ENCODE measurements at places on chromosomes 12 and 14.

DNA sequence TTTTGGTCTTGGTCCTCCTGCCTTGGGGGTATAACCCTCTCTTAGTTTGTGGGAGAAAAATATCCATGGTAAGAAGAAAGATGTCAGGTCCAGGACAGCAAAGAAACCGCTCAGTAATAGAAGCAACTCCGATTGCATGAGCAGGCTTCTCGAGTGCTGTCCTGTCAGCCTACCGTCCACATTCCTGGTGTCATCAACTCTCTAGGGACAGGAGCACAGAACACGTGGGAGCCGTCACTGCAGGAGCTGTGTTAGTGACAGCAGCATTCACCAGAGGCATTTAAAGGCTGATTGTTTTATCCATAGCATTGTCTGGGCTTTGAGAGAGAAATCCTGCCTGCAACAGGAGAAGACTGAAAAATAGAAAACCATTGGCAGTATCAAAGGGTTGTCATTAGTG, 244.2 kb downstream of the CACNA1C start:
- DNase-seq = no peak

- DNase-seq = no peak
Measured at GRCh38 chr12:93099792-93100191, 170.7 kb upstream of the EEA1 start.

DNA sequence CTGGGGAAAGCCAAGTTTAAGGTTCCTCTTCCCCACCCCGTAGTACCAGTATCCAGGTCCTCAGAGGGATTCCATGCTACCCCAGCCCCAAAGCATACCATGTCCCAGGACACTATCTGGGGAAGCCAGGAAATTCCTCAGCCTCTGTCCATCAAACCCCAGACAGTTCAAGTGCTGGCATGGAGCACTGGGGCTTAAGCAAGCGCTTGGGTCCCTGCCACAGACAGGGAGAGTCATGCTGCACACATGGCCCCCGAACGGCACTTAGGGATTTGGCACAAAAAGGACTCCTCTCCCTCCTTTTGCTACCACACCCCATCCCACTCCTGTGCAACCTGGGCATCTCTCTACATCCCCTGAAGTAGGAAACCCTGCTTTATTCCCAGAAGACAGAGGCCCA, 21.8 kb downstream of the ADCY6 start:
- DNase-seq = peak; percentile 65

- peak; percentile 55 for DNase-seq
Measured at GRCh38 chr12:109461049-109461845, 15.9 kb downstream of the KCTD10 start.

DNA sequence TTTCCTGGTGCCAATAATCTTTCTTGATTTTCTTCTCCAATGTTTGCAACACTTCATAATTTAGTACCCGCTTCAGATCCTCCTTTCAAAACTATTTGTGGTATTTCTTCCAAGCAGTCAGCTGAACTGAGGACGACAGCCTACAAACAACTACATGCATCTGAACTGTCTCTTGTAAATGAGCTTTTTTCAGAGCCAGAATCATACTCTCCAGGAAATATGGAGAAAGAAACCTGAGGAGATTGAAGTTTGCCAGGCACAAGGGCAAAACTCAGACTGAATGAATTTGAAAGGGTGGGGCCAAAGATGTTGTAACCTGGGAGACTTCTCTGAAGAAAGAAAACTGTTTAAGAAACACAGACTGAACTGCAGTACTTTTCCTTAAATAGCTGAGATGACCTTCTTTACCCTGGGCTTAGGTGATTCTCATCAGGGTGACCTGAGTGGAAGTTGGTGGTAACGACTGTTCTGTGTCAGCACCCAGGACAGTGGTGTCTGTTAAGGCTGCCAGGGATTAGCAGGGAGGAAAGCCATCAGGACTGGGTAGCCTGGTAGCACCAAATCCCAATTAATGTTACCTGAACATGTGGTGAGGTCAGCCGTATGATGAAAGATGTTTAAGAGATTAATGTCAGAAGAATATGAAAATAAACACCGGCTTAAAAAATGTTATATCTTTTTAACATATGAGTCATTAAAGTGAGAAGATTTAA, 95.0 kb downstream of the TGFB3 start:
- peak; percentile 58 for DNase-seq

- no peak for DNase-seq
Measured at GRCh38 chr14:45698462-45699134, 445.6 kb upstream of the MIS18BP1 start.

- peak; percentile 34 for DNase-seq
Measured at GRCh38 chr12:22228022-22228875, 106.3 kb downstream of the ST8SIA1 start.

- no peak for DNase-seq
Measured at GRCh38 chr14:94970941-94971730, 186.2 kb downstream of the DICER1 start.

DNA sequence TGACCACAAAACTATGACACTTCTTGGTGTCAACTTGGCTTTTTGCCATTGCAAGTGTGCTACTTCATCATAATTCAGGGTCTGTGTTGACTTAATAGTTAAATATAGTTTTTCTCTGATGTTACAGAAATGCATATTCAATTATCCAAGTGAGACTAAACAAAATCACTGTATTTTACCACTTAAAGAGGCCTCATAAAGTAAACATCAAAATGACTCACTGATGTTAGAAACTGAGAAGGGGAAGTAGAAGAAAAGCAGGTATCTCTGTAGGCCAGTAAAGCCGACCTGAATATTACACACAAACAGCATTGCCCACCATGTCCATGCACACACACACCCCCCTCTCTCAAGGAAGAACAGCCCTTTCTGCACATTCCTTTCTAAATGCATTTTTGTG, 55.4 kb downstream of the RPAP3 start:
- DNase-seq = no peak

DNA sequence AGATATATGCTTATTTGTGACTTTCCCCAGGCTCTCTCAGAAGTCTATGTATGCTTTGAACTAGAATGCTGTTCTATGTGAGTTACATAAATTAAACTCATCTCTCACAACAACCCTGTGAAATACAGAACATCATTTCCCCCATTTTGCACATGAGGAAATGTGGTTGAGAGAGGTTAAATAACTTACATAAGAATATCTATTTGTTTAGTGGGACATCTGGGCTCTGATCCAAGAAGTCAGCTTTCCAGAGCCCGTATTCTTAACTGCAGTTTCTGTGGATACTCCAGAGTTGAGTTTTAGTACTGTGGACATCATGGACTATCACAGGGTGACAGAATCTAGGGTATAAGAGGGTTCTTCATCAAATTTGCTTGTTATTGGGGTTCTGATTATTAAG, 242.5 kb upstream of the ARHGAP5 start:
- no peak for DNase-seq

DNA sequence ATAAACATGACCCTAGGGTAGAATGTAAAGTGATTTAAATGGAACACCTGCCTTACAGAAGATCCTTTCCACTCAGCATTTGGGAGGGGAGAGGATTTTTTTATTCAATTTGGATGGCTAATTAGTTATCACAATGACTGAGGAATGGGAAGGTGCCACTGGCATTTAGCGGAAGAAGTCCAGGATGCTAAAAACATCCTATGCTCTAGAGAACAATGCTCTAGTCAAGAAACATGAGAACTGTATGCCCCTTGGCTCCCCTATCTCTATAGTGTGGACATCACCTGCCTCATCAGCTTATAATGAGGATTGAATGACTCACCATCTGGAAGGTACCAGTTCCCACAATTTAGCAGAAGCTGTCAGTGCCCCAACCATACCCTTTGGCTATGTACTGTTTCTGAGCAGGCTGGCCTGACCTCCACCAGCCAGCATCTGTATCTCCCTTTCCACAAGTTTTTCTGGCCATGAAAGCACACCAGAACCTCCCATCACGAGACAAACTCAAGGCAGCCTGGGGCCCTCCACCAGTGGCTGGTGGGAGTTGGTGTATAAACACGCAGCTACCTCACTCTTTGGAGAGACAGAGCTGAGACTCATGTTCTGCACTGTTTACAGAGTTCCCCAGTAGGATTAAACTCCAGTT, 109.7 kb upstream of the VASH1 start:
- no peak for DNase-seq

DNA sequence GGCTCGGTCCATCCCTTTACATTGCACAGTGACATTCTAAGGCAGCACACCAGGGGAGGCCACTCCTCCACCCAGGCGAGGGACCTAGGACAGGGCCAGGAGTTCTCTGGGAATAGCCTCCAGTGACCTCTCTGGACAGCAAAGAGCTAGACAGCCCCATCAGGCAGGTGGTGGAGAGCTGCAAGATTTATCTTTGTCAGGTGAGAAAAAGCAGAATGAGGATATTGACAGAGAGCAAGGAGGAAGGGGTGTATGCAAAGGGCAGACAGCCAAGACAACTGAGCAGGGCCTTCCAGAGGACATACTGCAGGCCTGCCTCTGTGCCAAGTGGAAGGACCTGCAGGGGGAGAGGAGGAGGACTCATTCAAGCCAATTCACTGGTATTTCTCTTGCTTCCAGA, 112.4 kb upstream of the MAX start:
- no peak for DNase-seq

DNA sequence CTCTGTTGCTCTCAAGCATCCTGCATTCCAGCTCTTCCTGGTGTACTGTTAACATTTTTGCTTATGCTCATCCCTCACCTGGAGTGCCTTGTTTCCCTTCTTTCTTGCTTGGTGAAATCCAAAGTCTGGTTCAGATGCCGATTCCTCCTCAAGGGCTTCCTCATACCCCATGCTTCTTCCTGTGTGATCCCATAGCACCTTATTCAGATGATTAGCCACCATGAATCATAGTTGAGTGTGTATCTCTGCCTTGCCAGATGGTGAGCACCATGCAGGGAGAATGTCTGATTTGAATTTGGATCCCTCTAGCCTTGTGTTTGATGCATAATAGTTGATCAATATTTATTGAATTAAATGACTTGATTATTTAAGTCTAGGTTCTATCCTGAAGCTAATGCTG, 39.4 kb upstream of the ANO4 start:
- DNase-seq = no peak

DNA sequence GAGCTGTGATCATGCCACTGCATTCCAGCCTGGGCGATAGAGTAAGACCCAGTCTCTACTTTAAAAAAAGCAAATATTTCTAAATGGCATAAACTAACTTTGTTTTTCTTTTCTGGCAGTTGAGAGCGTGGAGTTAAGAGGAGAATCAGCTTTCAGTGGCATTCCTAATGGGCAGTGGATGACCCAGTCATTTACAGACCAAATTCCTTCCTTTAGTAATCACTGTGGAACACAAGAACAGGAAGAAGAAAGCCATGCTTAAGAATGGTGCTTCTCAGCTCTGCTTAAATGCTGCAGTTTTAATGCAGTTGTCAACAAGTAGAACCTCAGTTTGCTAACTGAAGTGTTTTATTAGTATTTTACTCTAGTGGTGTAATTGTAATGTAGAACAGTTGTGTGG, 21.2 kb downstream of the TDG start:
- peak; percentile 10 for DNase-seq

DNA sequence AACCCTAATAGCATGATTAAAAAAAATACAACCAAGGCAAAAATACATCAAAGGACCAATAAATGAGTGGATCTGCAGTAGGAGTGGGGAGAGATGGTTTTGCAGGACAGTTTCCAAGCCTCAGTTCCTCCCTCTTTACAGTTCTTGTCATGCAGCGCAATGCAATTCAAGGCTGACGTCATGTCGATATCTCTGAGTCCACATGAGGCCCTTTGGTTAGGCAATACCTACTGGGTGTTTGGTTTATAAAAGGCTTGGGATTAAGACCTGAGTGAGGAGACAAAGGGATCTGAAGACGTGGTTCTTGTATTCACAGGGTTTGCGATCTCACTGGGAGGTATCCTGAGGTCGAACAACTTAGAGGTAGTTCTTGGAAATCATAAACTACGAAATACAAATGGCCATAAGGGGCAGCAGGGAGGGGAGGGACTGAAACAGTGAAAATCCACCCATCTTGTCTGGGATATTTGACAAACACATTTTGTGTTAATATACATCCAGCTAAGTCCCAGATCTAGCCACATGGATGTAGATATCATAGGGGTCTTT, 441.0 kb downstream of the FUT8 start:
- DNase-seq = no peak
